ENCODE measurements at places on chromosomes 12 and 14.

DNA sequence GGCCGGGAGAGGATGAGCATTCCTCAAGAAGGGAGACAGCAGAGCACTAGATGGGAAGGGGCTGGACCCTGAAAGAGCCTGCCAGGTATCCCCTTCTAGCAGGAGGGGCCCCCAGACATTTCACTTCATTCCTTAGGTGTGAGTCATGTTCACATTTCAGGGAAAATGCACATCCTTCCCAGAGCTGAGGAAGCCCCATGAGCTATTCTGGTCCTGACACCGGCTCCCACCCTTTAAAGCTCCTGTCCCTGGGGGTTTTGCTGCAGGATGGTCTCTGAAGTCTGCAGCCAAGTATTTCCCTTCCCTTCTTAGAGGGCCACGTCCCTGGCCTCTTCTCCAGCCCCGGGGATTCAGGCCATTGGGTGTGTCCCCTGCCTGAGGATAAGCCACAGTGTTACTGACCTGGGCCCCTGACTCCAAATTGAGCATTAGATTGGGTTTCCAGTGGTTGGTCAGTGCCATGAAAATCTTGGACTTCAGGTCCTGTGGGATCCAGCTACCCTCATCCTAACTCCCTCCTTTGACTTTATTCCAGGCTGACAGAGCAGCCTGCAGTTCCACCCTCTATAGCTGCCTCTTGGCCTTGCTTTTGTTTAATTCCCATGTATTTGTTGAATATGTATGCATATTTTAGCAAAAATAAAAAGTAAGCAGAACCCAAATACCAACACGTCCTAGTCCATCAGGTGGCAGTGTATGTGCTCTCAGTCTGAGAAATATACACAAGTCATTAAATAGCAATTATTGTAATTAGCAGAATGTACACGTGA, 267.1 kb downstream of the CACNA1C start:
- H3K4me1 ChIP-seq: no peaks in the 10 kb centered on the region
- no peak overlapping the region for H3K4me3 ChIP-seq
- no peaks in the 10 kb centered on the region for H3K27me3 ChIP-seq
- H3K36me3 ChIP-seq: no peaks in the 10 kb centered on the region
- H3K27ac ChIP-seq: no peak overlapping the region

- H3K36me3 ChIP-seq: no peaks in the 10 kb centered on the region
- H3K4me1 ChIP-seq: no peaks in the 10 kb centered on the region
- H3K4me3 ChIP-seq: no peak overlapping the region
Observed at GRCh38 chr12:124217508-124218242, 77.2 kb upstream of the RFLNA start.

DNA sequence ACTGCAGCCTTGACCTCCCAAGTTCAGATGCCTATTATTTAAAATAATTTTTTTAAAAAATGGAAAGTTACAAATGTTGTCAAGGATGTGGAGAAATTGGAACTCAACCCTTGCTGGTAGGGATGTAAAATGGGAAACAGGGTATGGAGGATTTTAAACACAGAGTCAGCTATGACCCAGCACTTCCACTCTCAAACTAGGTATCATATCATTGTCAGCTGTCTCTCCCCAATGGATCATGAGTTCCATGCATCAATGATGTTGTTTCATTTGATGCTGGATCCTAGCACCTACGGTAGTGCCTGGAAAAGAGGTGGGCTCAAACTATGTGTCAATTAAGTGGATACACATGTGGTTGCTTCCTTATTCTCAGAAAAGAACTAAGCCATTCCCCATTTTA, 150.9 kb downstream of the RIMBP2 start:
- H3K27me3 ChIP-seq: no peaks in the 10 kb centered on the region
- no peak overlapping the region for H3K4me3 ChIP-seq
- DNase-seq: no peak

DNA sequence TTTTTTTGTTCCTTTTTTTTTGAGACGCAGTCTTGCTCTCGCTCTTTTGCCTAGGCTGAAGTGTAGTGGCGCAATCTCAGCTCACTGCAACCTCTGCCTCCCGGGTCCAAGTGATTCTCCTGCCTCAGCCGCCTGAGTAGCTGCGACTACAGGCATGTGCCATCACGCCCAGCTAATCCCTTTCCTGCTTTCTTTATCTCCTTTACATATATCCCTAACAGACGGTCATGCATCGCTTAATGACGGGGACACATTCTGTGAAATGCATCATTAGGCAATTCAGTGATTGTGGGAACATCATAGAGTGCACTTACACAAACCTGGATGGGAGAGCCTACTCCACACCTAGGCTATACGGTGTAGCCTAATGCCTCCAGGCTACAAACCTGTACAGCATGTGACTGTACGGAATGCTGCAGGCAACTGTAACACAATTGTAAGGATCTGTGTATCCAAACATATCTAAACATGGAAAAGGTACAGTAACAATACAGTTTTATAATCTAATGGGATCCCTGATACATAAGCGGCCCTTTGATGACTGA, 32.8 kb downstream of the NOS1 start:
- H3K4me3 ChIP-seq: no peak overlapping the region
- peaks cover 16% of the 10 kb centered on the region for H3K27me3 ChIP-seq
- H3K4me1 ChIP-seq: no peaks in the 10 kb centered on the region
- no peak for DNase-seq
- no peaks in the 10 kb centered on the region for H3K36me3 ChIP-seq

DNA sequence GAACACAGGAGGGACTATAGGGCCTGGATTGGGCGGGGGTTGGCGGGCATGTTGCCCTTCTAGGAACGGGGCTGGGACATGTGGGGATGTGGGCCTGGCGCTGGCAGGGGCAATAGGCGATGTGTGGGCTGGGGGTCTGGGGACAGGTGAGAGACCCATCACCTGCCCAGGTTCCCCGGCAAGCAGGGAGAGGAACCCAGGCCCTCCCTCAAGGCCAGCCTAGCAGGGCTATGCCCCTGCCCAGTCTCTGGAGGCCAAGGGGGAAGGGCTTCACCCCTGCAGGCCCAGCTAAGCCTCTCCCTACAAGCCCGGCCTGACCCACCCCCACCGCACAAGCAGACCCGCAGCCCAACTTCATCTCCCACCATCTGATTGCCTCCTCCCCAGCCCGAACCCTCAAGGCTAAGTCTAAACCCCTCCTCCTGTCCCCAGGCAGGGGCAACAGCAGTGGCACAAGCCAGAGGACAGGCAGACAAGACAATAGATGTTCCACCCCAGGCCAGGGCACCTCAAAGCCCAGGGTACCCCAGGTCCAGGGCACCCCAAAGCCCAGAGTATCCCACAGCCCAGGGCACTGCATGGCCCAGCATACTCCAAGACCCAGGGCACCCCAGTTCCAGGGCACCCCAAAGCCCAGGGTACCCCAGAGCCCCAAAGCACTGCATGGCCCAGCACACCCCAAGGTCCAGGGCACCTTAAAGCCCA, 6.5 kb downstream of the JAG2 start:
- H3K4me3 ChIP-seq: no peak overlapping the region
- no peak for DNase-seq
- no peaks in the 10 kb centered on the region for H3K36me3 ChIP-seq
- H3K4me1 ChIP-seq: peaks cover 3% of the 10 kb centered on the region
- H3K27me3 ChIP-seq: peaks cover 10% of the 10 kb centered on the region
- H3K27ac ChIP-seq: no peak overlapping the region

DNA sequence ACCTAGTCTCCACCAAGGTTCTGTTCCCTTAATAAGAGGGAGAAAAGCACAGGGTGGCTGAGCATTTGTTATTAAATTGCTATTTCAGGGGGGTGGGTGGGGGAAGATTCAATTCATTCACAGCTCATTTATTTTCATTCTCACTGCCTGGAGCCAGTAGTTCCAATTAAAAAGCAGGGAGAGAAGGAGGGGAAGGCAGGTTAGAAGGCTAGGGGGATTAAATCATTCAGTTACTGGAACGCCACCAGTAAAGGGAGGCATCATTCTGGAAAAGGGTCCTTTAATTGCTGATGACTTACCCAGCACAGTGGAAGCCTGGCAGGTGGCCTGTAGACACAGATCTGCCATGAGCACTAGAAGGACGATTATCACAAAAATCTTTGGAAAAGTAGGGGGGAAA, 47.4 kb downstream of the NIN start:
- no peak overlapping the region for H3K4me3 ChIP-seq
- peak overlapping the region; percentile 65 for H3K27ac ChIP-seq
- DNase-seq: no peak
- peaks cover 4% of the 10 kb centered on the region for H3K36me3 ChIP-seq

- no peak overlapping the region for H3K27ac ChIP-seq
- no peak for DNase-seq
- H3K4me1 ChIP-seq: peaks cover under 1% of the 10 kb centered on the region
- H3K27me3 ChIP-seq: no peaks in the 10 kb centered on the region
- peaks cover 7% of the 10 kb centered on the region for H3K36me3 ChIP-seq
- H3K4me3 ChIP-seq: no peak overlapping the region
Observed at GRCh38 chr14:39025250-39025809, 77.7 kb downstream of the SEC23A start.

DNA sequence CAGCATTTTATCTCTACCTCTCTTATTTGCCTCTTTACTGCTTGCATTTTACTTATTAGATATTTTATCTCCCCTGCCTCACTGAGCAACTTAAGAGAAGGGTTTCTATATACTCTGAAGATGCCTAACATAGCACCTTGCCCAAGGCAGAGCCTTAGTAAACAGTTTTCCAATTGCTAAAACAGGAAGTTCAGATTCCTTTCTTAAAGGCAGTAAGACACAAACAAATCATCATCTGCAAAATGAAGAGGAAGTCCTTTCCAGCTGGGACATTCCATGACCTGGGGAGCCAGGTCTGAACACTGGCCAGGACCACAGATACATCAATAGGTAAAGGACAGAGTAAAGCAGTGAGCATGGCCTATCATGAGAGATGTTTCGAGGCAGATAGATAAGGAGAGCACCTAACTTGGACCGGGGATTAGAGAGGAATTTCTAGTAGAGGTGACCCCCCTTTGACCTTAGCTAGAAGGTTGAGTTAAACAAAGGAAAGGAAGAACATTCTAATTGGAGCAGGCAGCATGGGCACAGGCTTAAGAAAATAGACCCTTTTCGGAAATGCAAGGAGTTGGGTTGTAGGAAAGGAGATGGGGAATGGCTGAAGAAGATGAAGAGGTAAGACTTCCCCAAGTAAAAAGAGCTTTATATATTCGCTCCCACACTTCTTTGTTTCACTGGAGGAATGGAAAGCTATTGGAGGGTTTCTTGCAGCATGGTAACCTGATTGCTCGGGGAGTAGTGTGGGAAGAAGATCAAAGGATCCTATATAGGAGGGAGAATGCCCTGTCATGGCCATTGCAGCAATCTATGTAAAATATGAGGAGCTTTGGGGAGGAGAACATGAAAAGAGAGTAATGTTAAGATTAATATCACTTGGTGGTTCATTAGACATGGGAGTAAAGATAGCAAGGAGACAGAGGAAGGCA, 94.8 kb downstream of the PHLDA1 start:
- no peaks in the 10 kb centered on the region for H3K36me3 ChIP-seq
- DNase-seq: no peak
- no peaks in the 10 kb centered on the region for H3K27me3 ChIP-seq
- H3K27ac ChIP-seq: no peak overlapping the region
- no peak overlapping the region for H3K4me3 ChIP-seq
- H3K4me1 ChIP-seq: peaks cover 8% of the 10 kb centered on the region

GRCh38 chr12:126384026-126384564, 1318.9 kb downstream of the AACS start:
- no peaks in the 10 kb centered on the region for H3K27me3 ChIP-seq
- H3K36me3 ChIP-seq: no peaks in the 10 kb centered on the region
- peaks cover 2% of the 10 kb centered on the region for H3K4me1 ChIP-seq
- no peak overlapping the region for H3K4me3 ChIP-seq

DNA sequence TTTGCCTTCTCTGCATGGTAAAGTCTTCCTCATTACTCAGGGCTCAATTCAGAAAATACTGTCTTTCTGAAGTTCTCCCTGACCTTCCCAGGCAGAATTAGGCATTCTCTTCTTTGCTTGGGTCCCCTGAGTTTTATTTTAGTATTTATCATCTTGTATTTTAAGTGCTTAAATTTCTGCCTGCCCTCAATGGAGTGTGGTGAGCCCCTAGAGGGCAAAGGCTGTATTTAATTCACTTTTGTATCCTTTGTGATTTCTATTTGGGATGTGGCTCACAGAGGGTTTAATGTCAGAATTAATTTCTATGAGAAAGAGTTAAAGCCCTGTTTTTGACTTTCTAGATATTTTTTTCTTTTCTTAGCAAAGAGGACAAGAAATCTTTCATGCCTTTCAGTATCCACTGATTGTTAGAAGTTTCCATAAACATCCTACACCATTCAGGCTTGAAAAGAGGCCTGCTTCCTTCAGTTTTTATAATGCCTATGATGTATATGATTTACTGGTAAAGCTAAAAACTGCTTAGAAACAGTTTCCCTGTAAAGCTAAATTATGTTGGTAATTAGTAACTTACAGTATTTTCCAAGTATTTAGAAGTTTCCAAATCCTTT, 55.6 kb upstream of the PTPRB start:
- H3K27ac ChIP-seq: no peak overlapping the region
- DNase-seq: no peak
- H3K27me3 ChIP-seq: no peaks in the 10 kb centered on the region
- no peaks in the 10 kb centered on the region for H3K4me1 ChIP-seq

- H3K36me3 ChIP-seq: no peaks in the 10 kb centered on the region
- DNase-seq: no peak
- H3K4me3 ChIP-seq: no peak overlapping the region
- H3K27me3 ChIP-seq: no peaks in the 10 kb centered on the region
- H3K27ac ChIP-seq: no peak overlapping the region
Observed at GRCh38 chr14:79836577-79836976, 374.7 kb downstream of the DIO2 start.

Data from CD4-positive, alpha-beta T cell (primary cell).